Karpas-422 (cell line): ENCODE measurements at places on chromosomes 7 and 10. TPM values are rescaled to one million over a fixed set of nuclear protein-coding genes. Genes with fewer than 3 reads are reported as not detected.

The TMEM229A gene
- total RNA-seq = not detected in 2 replicates

The PDGFA gene
- 0.54 and 0.56 TPM in 2 replicates for total RNA-seq

The INTS15 gene
- 14.0 and 35.2 TPM in 2 replicates for total RNA-seq

The TCF7L2 gene
- total RNA-seq = 0.07 TPM in 1 of 2 replicates, not detected in the other

The C10orf53 gene
- total RNA-seq = not detected in 2 replicates

The STAMBPL1 gene
- total RNA-seq = 38.5 and 44.8 TPM in 2 replicates

The FAM25G gene
- not detected in 2 replicates for total RNA-seq

The THSD7A gene
- 0.29 TPM in 1 of 2 replicates, not detected in the other for total RNA-seq

The MDFIC gene
- total RNA-seq = not detected in 2 replicates

The PON1 gene
- not detected in 2 replicates for total RNA-seq
